ENCODE measurements at places on chromosomes 5 and 9.

- no peaks in the 10 kb centered on the region for H3K36me3 ChIP-seq
- H3K4me1 ChIP-seq: peaks cover 37% of the 10 kb centered on the region
- no peaks in the 10 kb centered on the region for H3K27me3 ChIP-seq
Measured at GRCh38 chr5:41787265-41787664, 83.0 kb downstream of the OXCT1 start.

DNA sequence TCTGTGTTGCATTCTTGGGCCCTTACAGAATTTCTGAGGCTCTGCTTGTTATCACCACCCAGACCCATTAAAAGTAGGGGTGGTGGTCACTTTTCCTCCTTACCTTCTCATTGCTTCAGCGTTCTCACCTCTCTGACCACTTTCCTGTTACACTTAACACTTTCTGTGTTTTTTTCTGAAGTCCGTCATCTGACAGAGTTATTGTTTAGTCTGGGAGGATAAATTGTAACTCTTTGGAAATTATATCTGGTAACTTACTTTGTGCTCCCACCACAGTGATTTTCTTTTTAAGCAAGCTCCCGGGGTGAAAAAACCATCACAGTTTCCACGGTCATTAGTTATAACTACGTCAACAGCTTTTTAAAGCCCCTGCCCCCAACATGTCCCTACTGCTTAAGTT is 211.2 kb upstream of the OTULINL start:
- H3K36me3 ChIP-seq: peaks cover 96% of the 10 kb centered on the region
- no peaks in the 10 kb centered on the region for H3K27me3 ChIP-seq
- no peak for DNase-seq
- no peak overlapping the region for H3K27ac ChIP-seq
- H3K4me1 ChIP-seq: no peaks in the 10 kb centered on the region
- no peak overlapping the region for H3K4me3 ChIP-seq

- H3K27ac ChIP-seq: no peak overlapping the region
- no peaks in the 10 kb centered on the region for H3K36me3 ChIP-seq
- peaks cover 5% of the 10 kb centered on the region for H3K4me1 ChIP-seq
- H3K27me3 ChIP-seq: no peaks in the 10 kb centered on the region
Measured at GRCh38 chr5:148861088-148861487, 34.7 kb downstream of the ADRB2 start.

- DNase-seq: no peak
- no peaks in the 10 kb centered on the region for H3K36me3 ChIP-seq
- no peaks in the 10 kb centered on the region for H3K27me3 ChIP-seq
- H3K4me1 ChIP-seq: no peaks in the 10 kb centered on the region
- no peak overlapping the region for H3K4me3 ChIP-seq
- H3K27ac ChIP-seq: no peak overlapping the region
Measured at GRCh38 chr5:173848986-173849596, 39.1 kb upstream of the CPEB4 start.

- H3K27me3 ChIP-seq: no peaks in the 10 kb centered on the region
- peak; percentile 50 for DNase-seq
- peaks cover 7% of the 10 kb centered on the region for H3K4me1 ChIP-seq
Measured at GRCh38 chr5:142600611-142601358, 85.1 kb downstream of the FGF1 start.

DNA sequence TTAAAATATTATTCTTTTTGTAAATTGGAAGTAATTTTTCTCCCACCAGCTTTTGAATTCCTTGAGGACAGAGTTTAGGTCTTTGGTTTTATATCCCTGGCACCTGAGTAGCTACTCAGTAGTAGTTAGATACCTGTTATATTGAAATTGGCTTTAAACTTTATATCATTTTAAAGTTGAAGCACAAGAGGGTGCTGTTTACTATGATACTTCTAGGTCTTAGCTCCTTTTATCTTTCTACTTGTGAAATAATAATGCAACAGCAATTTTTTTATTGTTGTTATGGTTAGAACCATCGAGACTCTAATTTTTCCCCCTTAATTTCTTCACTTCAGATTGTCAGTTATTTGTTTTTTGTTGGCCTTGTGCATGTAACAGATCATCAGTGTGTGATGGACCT is 46.3 kb downstream of the AP3S1 start:
- peaks cover 11% of the 10 kb centered on the region for H3K36me3 ChIP-seq
- no peaks in the 10 kb centered on the region for H3K27me3 ChIP-seq
- no peak for DNase-seq
- H3K4me1 ChIP-seq: no peaks in the 10 kb centered on the region
- no peak overlapping the region for H3K4me3 ChIP-seq

GRCh38 chr9:117400171-117400570 is 14.7 kb downstream of the ASTN2 start:
- peak; percentile 84 for DNase-seq
- H3K27me3 ChIP-seq: no peaks in the 10 kb centered on the region
- H3K4me1 ChIP-seq: peaks cover 9% of the 10 kb centered on the region
- no peak overlapping the region for H3K27ac ChIP-seq

Measured in stomach (tissue), 19 donors.